ENCODE measurements at places on chromosomes 4 and X.

DNA sequence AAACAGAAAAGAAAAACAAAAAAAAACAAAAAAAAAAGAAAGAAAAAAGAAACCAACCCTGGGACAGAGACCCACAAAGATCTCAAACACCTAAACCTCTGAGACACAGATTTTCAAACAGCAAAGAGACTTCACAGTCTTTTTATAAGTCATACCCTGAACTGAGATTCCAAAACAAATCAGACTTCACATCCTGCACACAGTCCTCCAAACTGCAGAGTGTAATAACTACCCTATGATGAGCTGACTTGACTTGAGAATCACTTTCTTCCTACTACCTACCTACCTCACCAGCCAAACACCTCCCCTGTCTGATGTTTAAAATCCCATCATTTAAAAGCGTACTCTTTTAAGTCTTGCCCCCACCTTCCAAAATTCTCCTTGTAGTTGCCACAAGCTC is 25.2 kb upstream of the GLOD5 start:
- DNase-seq: no peak

- DNase-seq: no peak
Observed at GRCh38 chr4:40570348-40571077, 59.2 kb downstream of the RBM47 start.

DNA sequence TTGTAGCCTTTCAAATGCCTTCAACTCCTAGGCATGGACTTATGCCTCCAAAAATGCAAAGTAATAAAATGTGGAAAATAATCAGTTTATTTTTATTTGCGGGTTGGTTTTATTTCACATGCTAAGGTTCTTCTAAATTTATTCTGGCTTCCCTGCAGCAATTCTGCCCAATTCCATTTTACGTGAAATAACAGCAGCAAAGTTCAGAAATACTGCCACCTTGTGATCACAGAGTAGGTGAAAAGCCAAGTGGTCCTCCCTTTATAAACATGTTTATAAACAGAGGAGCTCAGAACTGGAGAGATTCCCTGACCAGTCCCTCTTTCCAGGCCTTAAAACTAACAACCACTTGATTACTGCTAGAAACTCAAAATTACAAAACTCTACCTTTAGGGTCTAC is 14.7 kb upstream of the DCHS2 start:
- DNase-seq: peak; percentile 11

DNA sequence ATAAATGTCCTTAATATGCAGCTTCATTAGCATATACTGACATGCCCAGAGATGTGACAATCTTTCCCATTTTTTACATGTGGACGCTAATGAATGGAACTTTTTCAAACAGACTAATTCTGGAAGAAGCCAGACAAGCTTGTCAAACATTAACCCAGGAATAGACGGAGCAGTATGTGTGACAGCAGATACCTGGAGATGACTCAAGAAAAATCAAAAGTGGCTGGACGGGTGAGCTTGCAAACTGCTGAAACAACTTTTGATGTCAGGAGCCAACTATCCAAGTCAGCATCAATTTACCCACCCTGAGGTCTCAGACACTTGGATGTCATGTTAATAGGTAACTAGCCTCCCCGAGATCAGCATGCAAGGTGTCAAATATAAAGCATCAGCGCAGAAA is 183.0 kb downstream of the PACRGL start:
- DNase-seq: no peak

DNA sequence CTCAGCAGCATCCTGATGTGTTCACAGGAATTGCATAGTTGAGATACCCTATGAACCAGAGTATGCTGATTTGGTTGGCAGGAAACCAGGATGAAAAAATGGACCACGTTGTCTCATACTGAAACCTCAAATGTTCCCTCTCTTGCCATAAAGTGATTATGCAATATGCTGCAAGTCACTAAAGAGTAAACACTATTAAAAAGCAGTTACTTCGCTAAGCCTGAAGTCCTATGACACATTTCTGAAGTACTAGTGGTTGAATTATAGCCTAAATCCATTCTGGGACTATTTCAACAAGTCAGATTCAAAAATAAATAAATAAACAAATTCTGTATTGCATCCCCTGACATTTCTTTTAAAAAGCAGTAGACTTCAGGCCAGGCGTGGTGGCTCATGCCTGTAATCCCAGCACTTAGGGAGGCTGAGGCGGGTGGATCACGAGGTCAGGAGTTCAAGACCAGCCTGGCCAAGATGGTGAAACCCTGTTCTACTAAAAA is 106.0 kb upstream of the NAP1L5 start:
- DNase-seq: no peak

Data from SW 1271 (cell line).